Stimulated activated CD4-positive, alpha-beta T cell treated with anti-CD3 and anti-CD28 coated beads, TNF-alpha, amount 100 ng/mL, for 1 hour (primary cell): ENCODE measurements at places on chromosomes 4 and X.
A peak's percentile ranks its signal among the peaks of the same experiment; 100 is the strongest.

- no peak for DNase-seq
These were observed 439.5 kb downstream of the NAF1 start for GRCh38 chr4:162727232-162727631.

DNA sequence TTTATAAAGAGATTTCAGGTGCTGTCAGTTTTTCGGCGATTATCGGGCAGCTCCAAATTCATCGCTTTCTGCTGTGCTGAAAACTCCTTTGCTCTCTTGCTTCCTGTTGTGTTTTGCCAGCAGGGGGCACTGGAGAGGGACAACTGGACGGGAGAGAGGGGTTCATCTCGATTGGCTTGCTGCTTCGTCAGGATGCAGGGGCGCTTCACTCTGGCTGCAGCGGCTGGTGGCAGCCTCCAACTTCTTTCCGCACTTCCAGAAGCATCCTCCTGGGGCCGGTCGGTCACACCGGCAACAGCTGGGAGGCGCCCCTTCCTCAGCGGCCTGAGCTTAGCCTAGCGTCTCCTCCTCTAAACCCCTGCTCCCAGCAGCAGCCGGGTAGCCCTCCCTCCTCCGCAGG lies 29.5 kb downstream of the MSL3 start:
- peak; percentile 27 for DNase-seq

- DNase-seq = no peak
These were observed 76.2 kb downstream of the SEL1L3 start for GRCh38 chr4:25786497-25787065.

GRCh38 chr4:7414046-7414445 lies 20.7 kb downstream of the PSAPL1 start:
- DNase-seq = no peak

DNA sequence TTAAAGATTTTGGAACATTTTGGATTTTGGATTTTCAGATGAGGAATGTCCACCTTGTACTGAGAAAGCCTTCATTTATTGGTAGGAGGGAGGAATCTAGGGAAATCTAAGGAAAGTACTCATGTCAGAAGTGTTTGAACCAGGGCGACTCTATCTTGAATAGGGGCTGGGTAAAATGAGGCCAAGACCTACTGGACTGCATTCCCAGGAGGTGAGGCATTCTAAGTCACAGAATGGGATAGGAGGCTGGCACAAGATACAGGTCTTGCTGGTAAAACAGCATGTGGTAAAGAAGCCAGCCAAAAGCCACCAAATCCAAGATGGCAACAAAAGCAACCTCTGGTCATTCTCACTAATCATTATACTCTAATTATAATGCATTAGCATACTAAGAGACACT lies 118.9 kb downstream of the MXRA5 start:
- no peak for DNase-seq

DNA sequence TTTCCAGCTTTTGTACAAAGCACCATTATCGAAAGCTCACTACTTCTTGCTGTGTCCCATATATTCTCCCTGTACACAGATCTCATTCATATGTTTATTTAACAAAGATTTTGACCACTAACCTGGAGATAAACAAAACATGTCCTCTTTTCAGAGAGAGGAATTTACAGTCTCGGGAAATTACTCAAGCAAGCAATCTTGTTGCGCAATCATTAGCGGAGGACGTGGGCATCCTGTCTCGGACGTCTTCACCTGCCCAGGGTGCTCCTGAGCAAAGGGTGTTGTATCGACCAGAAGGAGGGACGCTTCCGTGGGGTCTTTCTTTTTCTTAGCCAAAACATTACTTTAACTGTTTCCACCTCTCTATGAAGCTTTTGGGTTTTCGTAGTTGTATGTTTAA lies 66.5 kb upstream of the CLCN4 start:
- DNase-seq = no peak

- no peak for DNase-seq
These were observed 4.8 kb downstream of the SOWAHD start for GRCh38 chrX:119763181-119763580.

GRCh38 chr4:96312046-96312685 lies 472.3 kb downstream of the PDHA2 start:
- DNase-seq = no peak

GRCh38 chr4:89837993-89838390 lies 1.0 kb upstream of the SNCA start:
- DNase-seq = no peak

- no peak for DNase-seq
These were observed 311.5 kb downstream of the IL1RAPL2 start for GRCh38 chrX:104877504-104877903.

DNA sequence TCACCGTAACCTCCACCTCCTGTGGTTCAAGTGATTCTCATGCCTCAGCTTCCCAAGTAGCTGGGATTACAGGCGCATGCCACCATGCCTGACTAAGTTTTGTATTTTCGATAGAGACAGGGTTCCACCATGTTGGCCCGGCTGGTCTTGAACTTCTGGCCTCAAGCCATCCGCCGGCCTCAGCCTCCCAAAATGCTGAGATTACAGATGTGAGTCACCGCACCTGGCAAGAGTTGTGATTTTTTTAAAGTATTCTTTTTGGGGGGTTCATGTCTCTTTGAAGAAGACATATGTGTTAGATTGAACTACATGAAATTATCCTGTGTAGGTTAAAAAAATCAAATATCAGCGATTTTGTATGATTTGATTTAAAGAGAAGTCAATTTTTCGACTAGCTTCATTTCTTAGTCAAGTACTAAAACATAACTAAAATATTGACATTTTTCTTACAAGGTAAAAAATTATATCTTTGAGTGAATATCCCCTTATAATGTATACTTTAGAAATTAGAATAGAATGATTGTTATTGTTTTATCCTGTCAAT lies 60.3 kb upstream of the ANTXR2 start:
- no peak for DNase-seq

GRCh38 chrX:38891641-38892413 lies 90.6 kb downstream of the MID1IP1 start:
- DNase-seq = no peak

DNA sequence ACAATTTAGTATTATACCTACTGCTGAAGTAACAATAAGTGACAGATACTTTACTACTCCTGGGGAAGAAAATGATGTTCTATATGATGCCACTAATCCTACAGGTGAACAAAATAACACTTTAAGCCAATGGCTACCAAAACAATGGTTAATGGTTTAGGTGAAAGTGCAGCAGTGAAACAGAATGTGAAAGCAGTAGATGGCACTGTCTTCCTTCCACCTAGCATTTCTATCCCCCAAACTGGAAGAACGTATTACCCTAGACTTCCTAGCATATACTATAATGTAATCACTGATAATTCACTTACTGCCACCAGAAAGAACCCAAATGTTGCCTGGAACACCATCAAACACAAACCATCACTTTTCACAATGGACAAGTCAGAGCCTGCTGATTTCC lies 18.9 kb upstream of the CABS1 start:
- no peak for DNase-seq

GRCh38 chr4:125992891-125993290 lies 678.1 kb downstream of the FAT4 start:
- DNase-seq = no peak

DNA sequence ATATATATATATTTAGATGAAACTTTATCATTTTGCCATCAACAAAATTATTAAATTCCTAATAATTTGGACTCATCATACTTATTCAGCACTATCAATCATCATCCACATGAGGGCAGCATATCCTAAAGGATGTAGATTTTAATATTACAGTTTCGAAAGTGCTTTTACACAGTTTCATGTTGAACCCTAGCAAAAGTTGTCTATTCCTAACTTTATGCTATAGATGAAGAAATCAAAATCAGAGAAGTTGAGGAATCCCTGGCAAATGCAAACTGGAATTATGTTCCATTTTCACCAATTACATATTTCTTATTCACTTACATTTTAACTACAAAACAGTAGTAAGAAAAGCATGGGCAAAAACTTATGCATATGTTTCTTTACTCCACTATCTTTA lies 36.6 kb upstream of the UGT2A1 start:
- no peak for DNase-seq

DNA sequence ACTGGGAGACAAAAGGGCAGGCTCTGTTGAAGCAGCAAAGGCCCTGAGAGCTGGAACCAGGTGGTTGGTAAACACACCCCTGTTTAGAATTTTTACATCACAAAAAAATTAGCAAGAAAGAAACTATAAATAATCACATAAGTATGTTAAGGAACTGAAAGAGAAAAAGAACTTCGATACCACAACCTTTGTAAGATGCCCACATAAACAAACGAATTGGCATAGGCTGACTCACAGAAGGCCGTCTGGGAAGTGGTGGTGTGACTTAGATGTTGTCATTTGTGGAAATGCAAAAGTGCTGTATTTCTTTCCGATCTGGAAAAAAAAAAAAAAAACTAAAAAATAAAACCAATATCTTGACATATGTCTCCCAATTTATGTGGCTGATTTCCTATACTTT lies 235.1 kb downstream of the USP46 start:
- no peak for DNase-seq

DNA sequence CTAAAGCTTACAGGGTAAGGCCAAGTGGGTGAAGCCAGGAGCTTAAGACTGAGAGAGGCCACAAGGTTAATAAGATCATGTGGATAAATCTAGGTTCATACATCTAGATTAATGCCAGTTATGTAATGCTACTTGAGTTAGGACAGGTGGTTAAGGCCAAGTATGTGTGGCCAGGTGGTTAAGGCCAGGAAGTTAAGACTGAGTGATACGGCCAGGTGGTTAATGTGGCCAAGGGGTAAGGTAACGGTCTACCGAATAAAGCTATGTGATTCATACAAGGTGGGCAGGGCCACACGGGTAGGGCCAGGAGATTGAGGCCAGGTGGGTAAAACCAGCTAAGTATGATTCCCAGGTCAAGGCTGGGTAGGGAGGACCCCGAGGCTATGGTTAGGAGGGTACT lies 223.0 kb downstream of the TACR3 start:
- DNase-seq = no peak

DNA sequence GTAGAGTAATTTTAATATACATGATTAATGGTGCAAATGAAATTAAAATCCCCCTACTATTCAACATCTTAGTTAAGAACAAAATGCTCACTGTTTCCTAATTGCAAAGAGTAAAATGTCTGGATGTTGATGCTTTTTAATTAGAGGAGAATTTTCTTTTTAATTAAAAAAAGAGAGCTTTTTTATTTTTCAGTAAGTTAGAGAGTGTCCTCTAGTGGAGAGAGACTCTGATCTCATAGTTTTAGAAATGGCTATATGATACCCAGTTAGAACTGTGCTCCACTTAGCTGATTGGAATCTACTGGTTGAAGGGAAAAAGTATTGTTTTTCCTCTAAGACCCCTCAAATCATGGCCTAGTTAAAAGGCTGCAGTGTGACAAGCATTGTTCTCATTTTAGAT lies 312.0 kb upstream of the MAGEB2 start:
- no peak for DNase-seq

GRCh38 chrX:38326086-38326485 lies 1.2 kb downstream of the RPGR start:
- no peak for DNase-seq

DNA sequence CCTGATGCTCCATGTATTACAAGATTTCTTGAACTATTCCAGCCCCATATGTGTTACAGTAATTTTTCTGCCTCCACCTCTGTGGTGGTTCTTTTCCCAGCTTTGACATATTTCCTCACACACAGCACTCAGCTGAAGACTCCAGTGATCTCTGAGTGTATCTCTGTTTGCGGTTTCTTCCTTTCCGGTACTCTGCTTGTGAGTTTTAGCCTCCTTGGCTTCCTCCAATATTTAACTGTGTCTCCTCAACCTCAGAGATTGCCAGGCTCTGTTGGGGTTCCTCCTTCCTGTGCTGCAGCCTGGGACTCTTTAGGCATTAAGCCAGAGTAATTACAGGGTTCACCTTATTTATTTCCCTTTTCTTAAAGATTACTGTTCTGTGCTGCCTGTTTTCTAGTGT lies 73.2 kb downstream of the NFKB1 start:
- DNase-seq = no peak

DNA sequence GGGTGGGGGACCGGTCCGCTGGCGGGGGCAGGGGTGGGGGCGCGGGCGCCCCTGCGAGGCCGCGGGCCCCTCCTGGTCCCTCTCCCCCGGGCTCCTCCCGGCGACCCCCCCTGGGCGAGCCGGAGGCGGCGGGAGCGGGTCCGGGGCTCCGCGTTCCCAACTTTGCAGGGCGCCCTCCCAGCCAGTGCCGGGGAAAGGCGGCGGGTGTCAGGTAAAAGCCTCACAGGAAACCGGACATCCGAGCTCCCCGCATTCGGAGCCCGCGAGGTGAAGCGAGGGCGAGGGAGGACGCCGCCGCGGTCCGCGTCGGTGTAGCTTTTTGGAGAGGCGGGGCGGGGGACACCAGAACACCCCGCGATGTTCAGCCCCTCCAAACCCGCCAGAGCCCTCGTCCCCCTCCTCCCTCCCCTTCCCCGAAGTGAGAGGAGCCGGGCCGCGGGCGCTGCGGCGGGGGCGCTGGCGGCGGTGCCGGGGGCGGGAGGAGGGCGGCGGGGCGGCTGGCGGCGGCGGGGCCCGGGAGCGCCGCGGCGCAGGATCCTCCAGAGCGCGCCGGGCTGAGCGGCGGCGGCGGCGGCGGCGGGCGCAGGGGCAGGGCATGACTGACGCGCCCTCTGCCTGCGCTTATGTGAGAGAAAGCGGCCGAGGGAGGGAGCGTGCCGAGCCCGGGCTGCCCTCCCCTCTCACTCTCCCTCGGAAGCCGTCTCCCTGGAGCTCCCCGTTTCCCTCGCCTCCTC lies at the start of gene VEGFC:
VEGFC (minus strand) TSS at position 597 of the 734 bp plus-strand sequence. CDS start 611 bp downstream, outside the sequence.
- DNase-seq = no peak

DNA sequence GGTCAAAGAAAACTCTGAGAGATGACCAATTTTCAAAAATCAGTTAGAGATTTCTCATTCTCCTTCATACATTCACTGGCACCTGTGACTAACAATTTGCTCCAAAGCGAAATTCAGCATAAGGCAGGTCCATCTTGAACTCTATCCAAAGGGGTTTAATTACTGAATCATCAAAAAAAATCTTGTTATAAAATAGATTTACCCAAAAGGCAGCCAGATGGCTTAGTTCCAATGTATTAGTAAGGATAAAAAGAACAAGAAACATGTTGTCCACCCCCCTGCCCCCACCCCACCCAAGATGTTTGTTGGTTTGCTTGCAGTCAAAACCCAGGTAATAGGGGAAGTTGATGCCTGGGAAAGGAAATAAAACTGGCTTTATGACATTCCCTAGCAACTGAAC lies 200.3 kb downstream of the ANTXR2 start:
- DNase-seq = no peak

- DNase-seq = no peak
These were observed 325.6 kb downstream of the CAMK2D start for GRCh38 chr4:113435893-113436292.

GRCh38 chr4:100820249-100820648 lies 302.4 kb upstream of the EMCN start:
- no peak for DNase-seq

DNA sequence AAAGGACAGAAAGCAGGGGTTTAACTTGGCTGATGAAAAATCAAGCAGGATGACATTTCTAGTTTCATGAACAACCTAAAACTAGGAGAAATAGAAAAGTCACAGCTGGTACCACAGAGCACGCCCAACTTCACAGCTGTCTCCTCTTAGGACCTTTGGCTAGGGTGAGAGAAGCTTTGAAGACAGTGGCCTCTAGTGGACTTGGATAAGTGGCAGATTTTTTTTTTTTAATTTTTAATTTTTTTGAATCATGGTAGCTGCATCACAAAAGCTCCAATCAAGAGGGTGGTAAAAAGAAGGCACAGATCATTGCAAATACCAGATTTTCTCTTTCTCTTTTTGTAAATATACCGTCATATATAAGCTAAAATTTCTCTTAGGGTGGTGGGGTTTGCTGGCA lies 20.2 kb upstream of the MAP3K15 start:
- no peak for DNase-seq

- DNase-seq = no peak
These were observed 11.2 kb upstream of the MID1 start for GRCh38 chrX:10631416-10632145.

- no peak for DNase-seq
These were observed 74.6 kb downstream of the MXRA5 start for GRCh38 chrX:3271834-3272186.
